NCI-H2227 treated with DMSO at 0.1 percent for 48 hours (cell line): ENCODE measurements at places on chromosomes 5 and 9.

DNA sequence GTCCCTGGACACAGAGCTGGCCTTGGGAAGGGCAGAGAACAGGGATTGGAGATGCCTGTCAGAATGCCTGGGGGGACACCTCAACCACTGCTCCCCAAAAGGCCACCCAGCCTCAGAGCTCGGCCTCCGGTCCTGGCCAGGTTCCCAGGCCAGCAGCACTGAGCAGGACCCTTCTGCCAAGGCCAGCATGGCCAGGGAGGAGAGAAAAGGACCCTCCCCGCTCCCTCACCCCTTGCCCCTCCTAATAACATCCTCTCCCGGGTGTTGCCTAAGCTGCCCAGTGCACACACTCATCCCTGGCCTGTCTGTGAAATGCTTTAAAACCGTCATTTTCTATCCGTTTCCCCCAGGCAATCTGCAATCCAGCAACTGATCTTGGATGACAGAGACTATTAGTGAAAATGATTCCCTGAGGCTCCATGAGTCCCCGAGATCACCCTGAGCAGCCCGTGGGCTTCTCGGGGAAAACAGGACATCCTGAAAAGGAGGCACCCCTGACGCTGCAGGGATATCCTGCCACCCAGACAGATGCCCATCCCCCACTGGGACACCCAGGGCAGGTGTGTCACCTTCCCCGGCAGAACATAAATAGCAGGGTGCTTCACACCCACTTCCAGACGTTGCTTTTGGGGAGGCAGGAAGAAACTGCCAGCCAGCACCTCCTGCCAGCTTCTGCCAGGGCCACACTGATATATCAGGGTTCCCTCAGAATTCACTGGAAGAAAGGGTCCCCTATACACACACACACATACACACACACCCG, 75.3 kb downstream of the ADAMTS2 start:
- DNase-seq, result no peak

DNA sequence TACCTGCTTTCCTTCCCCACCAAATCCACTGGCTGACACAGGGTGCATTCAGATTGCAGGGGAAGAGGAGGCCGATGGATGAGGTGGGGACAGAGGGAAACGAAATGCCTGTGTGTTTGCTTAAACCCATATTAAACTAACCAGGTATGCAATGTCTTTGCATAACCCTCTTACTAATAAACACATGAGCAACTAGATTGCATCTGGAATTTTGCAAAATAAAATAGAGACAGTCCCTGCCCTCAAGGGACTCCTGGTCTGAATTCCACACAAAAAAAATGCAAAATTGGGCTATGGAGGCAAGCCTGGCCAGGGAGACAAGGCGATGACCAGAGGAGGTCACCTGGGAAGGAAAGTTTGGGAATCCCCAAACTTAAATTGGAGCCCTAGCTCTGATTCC, 202.9 kb downstream of the ACTL7B start:
- DNase-seq, result no peak

DNA sequence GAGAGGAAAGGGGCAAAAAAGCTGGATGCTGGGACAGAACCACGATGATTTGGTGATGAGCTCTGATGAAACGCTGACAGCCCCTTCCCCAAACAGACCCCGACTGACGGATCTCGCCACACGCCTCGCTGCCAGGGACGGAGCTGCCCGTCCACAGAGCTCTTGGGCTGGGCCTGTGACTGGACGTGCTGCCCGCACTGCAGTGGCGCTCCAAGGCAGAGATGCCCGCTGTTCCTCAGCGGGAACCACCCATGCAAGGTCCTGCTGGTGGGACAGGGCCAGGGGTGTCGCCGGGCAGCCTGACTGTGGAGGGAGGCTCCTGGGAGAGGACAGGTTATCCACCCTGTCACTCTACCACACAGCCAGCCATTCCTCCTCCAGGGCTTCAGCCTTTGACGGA, 66.0 kb upstream of the SARDH start:
- DNase-seq, result no peak

GRCh38 chr5:169426784-169427183, 125.8 kb upstream of the SLIT3 start:
- no peak for DNase-seq

DNA sequence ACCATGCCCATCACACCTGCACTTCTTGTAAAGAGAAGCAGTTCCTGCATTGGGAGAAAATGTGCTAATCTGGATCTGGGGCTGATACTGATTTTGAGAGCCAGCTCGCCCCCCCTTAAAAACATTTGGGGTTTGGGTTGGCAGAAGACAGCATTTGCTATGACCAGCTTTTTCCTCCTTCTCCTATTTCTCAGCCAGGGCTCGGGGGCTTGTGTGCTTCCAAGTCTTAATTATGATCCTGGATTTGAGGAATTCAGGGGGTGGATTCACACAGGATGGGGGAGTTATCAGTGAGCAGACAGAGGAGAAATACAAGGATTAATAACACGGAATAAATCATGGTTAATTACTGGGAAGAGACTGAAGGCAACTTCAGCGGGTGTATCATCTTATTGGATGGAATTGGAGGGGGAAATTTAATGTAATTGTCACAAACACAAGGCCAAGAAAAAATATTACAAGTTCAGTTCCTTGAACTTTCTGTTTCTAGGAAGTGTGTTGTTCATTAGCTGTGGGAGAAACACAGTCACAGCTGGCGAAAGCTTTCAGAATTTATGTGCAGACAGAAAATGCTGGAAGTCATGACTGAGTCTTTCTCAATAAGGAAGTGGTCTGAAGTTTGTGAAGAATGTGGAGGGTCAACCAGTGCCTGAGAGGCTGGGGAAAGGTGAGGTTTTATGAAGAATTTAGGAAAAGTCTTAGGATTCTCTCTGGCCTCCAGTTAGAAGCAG, 15.3 kb downstream of the C9orf152 start:
- no peak for DNase-seq

GRCh38 chr5:65721050-65721719, 724 bp downstream of the SGTB start:
- DNase-seq, result peak; percentile 14
